ENCODE measurements at places on chromosomes 5 and 9.

DNA sequence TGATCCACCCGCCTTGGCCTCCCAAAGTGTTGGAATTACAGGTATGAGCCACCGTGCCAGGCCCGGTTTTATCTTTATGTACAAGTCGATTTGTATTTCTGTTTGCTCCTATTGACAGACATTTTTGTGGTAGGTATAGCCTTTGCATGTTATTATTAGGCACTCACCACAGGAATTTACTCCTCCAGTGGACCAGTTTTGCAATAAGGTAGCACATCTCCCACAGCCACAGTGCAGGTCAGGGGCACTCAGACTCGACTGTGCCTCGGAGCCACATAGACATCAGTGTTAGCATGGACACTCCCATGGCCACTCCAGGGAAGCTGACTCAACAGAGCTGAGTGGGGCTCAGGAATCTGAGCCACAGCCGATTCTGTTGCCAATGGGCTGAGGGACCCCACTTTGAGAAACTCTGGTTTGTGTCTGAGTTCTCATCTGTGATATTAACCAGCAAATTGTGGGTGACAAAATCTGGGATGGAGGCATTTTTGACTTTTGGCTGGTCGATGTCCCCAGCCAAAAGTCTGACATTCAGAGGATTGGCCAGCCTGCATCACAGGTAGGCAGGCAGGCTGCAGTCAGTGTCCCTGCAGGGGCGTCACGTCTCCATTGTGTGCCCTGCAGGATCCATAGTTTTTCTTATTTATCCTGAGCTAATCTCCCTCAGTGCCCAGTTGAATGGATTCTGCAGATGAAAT, 15.0 kb upstream of the SHB start:
- DNase-seq: no peak

DNA sequence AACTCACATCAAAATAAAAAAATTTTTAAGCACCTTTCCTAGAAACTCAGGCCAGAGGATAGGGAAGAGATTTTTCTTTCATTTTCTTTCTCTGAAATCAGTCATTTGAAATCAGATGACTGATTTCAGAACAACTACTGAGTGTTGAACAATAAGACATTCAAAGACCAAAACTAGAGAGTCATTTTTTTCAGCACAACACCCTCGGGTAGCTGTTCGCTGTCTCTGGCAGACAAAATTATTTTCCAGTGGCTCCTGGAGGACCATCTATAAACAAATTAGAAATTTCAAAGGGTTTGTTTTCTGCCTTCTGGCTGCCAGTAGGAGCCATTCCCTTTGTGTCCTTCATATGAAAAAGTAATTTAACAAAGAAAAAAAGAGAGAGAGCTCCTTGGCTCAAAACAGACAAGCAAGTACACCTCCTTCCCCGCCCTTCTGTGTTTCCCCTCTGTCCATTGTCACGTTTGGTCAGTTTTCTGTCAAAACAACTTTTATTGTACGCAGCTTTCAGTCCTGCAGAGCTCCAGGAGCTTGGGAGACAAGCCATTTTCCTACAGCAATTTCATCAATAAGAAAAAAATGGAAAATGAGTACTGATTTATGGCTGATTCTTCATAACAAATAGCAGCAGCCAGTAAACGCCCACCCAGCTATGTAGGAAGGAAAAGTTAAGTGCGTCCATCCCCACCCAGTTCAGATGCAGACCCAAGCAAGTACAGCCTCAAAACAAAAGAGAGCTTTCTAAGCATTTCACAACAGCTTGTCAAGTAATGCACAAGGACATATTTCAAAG, 405.2 kb downstream of the ZNF608 start:
- no peak for DNase-seq

- no peak for DNase-seq
Observed at GRCh38 chr5:90865180-90865579, 306.6 kb downstream of the ADGRV1 start.

DNA sequence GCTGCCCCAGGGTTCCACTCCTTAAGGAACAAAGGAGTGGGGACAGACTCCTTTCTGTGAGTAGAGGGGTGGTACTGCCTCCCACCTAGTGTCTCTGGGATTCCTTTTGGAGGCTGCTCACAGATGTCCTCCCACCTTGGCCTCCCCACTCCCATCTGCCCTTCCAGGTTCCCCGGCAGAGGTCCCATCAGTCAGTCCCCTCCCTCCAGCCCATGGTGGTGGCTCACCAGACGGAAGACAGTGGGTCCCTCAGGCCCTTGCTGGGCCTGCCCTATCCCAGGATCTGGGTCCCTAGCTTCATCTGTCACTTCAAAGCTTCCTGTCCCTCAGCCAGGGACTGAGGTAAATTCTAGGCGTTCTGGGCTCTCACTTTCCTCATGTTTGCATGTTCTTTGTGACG, 35.6 kb upstream of the NEK6 start:
- DNase-seq: no peak

DNA sequence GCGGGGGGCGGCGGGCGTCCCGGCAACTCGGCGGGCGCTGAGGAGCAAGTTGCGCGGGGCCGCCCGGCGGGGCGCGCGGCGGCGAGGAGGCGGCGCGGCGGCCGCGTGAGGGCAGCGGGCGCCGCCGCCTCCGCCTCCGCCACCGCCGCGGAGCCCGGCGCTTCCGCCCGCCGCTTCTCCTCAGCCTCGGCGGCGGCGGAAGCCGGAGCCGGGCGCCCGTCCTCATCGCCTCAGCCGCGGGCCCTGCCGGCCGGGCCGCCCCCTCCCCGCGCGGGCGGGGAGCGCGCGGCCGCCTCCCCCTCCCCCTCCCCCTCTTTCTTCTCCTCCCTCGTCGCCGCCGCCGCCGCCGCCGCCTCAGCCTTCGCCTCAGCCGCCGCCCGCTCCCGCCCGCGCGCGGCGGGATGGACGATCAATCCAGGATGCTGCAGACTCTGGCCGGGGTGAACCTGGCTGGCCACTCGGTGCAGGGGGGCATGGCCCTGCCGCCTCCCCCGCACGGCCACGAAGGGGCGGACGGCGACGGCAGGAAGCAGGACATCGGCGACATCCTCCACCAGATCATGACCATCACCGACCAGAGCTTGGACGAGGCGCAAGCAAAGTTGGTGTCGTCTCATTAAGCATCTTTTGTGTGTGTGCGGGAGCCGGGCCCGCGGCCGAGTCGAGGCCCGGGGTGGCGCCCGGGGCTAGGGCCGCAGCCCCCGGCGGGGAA, at the start of gene PBX3:
Gene PBX3, plus strand, starts transcription at position 321 of the 712 bp plus-strand sequence.
- no peak for DNase-seq
